Inflammatory macrophage (primary cell): ENCODE measurements at places on chromosomes 13 and 19.

- no peak for DNase-seq
These were observed 30.5 kb downstream of the ZNF146 start for GRCh38 chr19:36245210-36246005.

DNA sequence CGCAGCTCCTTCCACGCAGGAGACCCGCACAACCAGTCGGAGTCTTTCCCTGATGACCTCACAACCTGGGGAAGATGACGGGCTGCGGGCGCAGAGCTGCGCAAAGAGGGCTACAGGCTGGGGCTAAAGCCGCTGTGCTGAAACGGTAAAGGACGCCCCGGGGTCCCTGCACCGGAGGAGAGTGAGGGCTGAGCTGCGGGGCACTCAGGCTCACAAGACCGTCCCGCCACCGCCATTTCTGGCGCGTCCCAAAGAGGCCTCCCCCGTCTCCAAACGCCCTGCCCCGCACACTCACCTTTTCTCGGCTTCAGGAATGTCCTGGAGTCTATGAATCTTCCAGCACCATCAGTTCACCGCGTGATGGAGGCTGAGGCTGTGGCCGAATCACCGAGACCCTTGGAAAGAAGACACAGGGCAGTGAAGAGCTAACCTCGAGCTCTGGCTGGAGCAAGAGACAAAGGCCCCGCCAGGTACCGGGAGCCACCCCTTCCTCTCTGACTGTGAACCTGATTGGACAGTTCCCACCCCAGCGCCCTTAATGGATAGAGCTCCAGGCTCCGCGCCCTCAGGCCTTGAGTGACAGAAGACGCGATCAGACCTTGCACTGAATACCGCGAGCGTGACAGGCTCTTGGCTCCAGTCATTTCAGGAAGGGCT is 41.8 kb upstream of the ZNF429 start:
- DNase-seq: no peak

DNA sequence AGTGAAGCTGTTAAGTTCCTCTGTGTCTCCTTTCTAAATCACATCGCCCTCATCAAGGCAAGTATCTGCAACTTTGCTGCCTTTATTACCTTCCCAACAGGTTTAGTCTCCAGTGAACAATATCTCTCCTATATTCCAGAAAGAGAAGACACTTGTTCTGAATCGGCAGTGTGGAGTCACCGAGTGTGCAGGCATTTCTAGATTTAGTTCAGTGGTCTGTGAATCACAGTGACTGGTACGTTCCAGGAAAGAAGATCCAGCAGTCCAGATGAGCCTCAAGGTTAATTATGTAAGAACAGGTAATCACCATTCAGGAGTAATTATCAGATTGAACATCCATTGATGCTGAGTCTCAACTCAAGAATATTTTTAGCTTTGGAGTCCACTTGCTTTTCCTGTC is 497.0 kb downstream of the FOXO1 start:
- DNase-seq: no peak

- DNase-seq: no peak
These were observed 1062.5 kb upstream of the PCDH9 start for GRCh38 chr13:68292601-68293000.

DNA sequence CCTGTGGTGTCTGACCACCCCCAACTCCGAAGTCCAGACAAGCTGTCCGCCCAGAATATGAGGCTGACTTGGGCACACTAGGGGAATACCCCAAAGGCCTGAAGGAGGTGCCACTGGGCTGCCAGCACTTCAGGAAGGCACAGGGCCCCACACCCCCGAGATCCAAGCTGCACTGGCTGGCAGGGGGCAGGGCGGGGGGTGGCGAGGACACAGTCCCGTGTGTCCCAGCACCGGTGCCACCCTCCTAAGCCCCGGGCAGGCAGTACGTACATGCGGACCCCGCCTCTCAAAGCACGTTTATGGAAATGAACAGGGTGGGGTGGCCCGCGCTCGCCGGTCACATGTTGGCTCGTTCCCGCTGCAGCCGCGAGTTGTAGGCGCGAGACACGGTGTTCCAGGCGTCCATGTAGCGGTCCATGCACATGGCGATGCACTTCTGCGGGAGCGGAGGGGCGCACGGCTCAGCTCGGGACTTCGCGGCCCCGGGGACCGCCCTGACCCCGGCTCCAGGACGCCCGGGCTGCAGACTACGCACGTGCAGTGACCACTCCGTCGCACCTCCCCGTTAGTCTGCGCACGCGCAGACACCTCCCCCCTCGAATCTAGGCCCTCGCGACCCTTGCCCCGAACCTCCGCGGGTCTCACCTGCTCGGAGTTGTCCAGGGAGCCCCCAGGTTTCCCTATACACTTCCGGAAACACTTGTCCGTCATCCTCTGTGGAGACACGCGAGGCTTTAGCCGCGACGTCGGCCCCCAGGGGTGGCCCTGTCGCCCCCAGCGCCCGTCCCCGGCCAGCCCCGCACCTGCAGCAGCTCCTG is 566 bp downstream of the TIMM13 start:
- peak; percentile 9 for DNase-seq

DNA sequence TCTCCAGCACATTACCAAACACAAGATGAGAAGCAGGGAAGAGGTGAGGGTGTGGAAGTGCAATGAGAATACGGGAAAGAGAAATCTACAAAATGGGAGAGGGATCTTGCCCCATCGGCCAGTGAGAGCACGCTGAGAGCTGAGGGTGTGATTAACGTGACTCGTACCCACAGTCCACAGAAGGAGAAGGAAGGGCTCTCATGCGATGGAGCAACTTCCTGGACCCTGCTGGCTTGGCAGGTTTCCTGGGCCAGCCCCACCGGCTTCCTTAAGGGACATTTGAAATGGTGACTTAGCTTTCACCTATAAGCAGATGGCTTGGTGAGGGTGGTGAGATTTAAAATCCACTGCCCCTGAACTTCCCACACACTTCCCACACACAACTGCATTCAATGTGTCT is 740.1 kb downstream of the UQCRFS1 start:
- DNase-seq: peak; percentile 82

DNA sequence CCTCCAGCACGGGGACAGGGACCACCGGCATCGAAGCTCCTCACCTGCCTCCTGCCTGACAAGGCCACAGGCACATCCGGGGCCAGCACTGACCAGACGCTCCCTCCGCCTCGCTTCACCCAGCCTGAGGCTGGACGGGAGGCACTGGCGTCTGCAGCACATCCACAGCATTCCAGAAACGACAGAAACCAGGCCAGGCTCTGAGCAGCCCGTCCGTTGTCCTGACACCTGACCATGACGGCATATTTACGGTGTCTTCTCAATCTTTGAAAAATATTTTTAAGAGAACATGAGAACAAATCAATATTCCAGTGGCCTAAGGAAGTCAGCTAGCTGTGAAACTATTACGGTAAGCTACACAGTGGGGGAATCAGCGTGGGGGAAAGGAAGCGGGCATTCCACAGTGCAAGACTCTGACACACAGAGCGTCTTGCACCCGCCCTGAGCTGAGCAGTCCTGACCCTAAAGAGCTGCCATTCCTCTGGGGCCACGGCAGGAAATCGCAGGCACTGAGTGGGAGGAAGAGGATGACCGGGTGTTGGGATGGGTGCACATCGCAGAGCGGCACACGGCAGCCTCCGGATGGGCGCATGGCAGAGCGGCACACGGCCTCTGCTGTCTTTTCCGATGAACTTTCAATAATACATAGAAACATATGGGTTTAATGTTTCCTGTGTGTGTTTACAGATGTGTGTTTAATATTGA is 26.8 kb downstream of the RASA3 start:
- DNase-seq: no peak

- DNase-seq: no peak
These were observed 5.1 kb downstream of the MYADM start for GRCh38 chr19:53872762-53873161.

DNA sequence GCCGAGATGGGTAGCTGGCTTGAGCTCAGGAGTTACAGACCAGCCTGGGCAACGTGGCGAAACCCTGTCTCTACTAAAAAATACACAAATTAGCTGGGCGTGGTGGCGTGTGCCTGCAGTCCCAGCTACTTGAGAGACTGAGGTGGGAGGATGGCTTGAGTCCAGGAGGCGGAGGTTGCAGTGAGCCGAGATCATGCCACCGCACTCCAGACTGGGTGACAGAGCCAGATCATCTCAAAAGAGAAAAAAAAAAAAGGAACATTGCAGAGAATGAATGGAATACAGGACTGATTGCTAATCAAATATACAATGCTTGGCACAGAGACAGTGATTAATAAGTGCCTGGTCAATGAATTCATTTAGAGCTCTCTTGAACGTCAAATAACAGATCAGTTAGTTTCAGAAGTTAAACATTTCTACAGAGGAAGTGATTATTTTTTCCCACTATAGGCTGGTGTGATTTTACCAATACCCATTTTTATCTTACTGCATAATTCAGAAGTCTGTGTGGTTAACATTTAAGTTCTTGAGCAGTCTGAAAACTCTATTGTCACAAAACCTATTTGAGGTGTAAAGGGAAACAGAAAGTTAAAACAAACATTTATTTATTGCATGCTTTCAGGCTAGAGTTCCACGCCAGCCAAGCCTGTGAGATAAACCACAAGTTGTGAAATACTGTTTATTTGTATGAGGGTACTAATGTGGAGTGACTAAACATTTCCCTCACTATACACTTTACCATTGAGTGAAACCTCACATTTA is 7.7 kb upstream of the TBC1D4 start:
- peak; percentile 82 for DNase-seq

GRCh38 chr19:43474986-43475705 is 9.7 kb upstream of the LYPD3 start:
- peak; percentile 94 for DNase-seq

DNA sequence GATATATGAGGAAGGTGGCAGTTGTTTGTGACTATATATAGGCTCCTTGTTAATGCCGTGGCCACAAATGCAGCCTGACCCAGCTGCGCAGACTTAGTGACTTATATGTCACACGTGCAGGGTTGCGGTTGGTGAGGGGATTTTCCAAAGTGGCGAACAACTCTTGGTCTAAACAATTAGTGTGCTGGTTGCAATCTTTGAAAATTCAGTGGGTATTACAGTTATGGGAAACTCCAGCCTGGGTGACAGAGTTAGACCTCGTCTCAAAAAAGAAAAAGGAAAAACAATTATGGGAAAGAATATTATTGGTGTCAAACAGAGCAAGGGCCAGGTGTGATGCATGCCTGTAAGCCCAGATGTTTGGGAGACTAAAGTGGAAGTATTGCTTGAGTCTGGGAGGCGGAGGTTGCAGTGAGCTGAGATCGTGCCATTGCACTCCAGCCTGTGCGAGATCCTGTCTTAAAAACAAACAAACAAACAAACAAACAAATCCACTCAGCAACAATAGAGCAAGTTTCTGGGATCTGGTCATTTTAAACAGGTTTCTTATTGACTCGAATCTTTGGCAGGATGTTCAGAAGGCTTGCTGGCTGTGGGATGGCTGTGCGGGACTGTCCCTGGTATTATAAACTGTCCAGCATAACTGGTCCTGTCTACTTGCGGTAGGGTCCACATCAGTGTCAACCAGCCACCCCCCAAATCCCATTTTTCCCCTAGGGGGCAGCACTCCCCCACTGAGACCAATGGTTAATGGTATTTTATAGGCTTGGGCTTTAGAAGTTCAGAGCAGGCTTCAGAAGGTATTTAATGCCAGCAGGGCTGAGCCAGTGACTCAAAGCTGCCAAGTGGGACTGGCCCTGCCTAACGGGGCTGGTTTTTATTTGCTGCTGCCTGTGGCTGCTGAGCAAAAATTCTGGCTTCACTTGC is 15.4 kb downstream of the RELB start:
- peak; percentile 66 for DNase-seq

- DNase-seq: no peak
These were observed 60.0 kb downstream of the MLLT1 start for GRCh38 chr19:6219586-6220290.

DNA sequence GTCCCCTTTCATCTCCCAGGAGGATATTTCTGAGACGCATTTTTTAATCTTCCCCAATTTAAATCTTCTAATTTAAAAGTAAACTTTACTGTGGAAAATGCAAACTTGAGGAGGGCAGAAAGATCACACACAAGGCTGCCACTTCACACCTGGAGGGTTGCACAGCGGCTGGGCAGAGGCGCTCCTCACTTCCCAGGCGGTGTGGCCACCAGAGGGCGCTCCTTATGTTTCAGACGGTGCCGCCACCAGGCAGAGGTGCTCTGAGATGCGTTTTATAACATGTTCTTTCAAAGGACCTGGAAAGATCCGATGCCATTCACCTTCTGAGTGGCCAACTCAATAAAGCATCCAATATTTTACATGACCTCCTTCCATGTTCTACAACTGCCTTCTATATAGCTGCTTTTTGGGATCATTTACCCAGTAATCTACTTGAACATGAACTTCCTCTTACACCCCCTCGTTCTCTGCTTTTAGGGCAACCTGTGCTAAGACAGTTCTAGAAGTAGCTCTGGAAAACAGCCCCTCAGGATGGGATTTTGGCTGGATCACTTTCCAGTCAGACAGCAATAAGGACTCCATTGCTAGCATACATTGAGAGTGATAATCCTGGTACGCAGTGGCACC is 14.8 kb upstream of the MTUS2 start:
- DNase-seq: peak; percentile 22

DNA sequence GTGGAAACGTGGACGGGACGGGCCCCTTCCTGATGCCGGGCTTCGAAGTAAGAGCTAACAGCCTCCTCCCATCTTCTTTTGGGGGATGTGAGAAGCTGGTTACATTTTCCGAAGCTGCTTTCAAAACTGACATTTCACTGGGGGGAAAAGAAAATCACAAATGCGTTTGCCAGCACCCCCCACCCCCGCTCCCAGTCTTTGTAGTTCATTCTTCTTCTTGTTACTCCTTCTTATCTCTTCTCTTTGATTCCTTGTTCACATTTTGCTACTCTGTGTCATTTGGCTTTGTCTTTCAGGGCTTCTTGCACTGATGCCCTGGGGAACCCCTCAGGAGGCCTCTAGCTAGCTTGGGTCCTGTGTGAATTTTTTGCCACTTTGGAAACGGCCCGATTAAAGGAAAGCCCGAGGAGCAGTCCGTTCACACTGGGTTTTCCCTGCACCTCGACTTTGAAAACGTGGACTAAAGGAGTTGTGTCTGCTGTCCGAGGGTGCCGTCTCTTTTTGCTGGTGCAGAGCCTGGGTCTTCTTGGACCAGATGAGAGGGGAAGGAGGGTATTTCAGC is 1.3 kb downstream of the CARM1 start:
- no peak for DNase-seq

- peak; percentile 30 for DNase-seq
These were observed 940 bp upstream of the DCUN1D2 start for GRCh38 chr13:113491418-113491883.

DNA sequence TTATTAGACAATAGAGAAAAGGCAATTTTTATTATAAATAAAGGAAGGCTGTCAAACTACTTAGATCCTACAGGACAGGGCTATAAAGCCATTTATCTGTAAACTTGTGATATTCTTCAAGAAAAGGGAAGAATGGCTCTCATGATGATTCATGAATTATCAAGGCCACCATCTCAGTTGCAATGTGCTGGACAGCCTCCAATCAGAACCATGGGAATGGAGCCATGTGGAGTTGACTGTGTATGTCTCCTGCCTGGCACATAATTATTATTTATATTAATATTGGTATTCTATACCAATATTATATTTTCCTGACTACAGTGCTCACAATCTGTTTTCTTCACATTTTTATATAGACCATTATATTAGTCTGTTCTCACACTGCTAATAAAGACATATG is 560.5 kb upstream of the MIR17HG start:
- DNase-seq: no peak
